Large intestine (tissue), 12 donors: ENCODE measurements at places on chromosomes 7 and 10. TPM values are rescaled to one million over a fixed set of nuclear protein-coding genes. Genes with fewer than 3 reads are reported as not detected.

- H3K36me3 ChIP-seq = no peaks in the 10 kb centered on the region
- H3K4me3 ChIP-seq = no peak overlapping the region
- no peak overlapping the region for H3K27ac ChIP-seq
- DNase-seq = no peak
These were observed 597.3 kb downstream of the PTPRN2 start for GRCh38 chr7:157990226-157990880.

DNA sequence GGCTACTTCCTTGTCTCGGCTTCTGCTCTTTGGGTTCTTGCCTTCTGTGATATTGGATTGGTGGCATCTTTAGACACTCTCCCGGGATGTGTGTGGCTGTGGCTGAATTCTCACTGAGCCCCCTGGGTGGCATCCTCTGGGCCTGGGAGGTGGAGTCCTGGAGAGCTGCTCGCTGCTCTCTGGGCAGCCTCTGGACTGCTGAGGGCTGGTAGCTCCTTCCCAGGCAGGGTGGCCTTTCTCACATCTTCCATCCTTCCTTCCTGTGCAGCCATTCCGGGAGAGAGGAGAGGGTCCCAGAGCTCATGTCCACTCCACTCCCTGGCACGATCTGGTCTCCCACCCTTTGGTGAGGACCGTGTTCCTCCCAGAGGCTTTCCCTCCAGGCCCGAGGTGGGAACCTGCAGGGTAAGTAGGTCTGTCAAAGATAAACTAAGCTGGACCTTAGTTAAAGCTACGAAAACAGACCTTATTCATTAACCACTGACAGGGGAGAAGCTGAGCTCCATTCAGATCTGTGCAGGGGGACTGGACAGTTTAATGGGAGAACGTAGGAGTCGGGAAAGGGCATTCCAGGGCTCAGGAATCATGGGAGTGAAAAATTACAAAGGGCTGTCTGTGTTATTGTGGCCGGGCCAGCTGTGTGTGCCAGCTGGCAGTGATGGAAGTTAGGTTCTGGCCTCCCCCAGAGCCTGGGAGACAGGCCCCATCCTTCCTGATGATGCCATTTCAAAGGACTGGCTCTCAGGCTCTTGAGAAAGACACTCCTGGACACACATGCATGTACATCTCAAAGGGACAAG is 8.7 kb downstream of the ATP6V0E2 start:
- H3K4me3 ChIP-seq = no peak overlapping the region
- H3K36me3 ChIP-seq = no peaks in the 10 kb centered on the region
- no peaks in the 10 kb centered on the region for H3K27me3 ChIP-seq
- DNase-seq = no peak
- no peak overlapping the region for H3K27ac ChIP-seq
- H3K4me1 ChIP-seq = peaks cover 6% of the 10 kb centered on the region

DNA sequence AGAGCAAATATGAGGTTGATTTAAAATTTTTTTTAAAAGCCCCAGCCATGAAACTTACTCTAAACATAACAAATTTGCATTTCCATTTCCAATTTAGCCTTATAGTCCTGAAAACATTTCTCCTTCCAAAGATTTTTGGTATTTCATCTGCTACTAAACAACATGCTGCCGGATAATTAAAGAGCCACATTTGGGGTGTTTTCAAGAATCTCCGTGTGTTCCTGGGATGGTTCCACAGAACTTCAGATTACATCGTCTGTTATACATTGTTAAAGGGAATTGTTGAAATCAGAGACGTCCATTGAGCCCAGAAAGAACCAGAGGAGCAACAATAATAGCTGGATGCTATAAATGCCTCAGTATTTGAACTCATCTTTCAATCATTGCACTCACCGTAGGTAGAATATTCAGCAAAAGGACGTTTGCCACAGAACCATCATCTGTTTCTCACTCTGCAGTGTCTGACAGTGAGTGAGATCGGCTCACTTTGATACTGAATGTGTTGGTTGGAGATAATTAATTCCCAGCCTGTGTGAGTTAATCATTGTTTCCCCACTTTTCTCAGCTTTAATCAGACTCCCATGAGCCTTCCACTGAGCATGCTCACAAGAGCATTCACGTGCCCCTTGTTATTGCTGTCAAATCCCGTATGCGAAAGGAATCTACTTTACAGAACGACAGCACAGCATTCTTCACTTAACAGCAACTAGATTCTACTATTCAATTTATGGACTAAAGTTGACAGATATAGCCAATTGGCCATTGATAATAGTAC is 128.4 kb upstream of the PALS2 start:
- no peaks in the 10 kb centered on the region for H3K36me3 ChIP-seq
- no peak overlapping the region for H3K4me3 ChIP-seq
- no peaks in the 10 kb centered on the region for H3K27me3 ChIP-seq
- DNase-seq = no peak

DNA sequence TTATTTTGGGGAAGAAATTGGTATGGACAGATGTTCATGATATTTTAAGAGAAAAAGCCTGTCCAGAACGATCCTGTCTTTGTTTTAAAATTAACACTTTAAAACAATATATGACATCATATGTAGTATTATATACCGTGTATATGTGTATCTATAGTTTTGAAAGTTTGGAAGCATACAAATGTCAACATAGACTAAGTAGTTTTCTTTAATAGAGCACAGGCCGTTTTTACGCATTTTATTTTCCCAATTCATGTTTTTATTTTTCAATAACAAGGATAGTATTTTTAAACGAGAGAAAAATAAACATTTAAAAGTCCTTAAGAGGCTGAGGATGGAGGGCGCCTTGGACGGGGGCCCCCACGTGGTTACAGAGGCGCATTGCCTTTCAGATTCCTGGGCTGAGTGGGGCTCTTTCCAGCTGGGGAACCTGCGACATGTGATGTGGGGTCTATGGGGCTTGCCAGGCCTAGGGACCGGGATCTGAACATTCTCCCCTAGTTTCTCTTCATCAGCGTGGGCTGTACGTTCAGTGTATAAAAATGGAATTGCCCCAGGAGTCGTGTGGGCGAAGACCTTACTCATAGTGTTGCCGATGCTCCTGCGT is 127.8 kb upstream of the ZNF746 start:
- peak; percentile 20 for DNase-seq
- H3K27ac ChIP-seq = peak overlapping the region; percentile 35
- H3K4me3 ChIP-seq = peak overlapping the region; percentile 56
- H3K27me3 ChIP-seq = peaks cover 2% of the 10 kb centered on the region

- DNase-seq = no peak
- H3K27me3 ChIP-seq = no peaks in the 10 kb centered on the region
- H3K4me3 ChIP-seq = no peak overlapping the region
- no peaks in the 10 kb centered on the region for H3K36me3 ChIP-seq
These were observed 75.5 kb downstream of the CDK14 start for GRCh38 chr7:90671571-90671970.

DNA sequence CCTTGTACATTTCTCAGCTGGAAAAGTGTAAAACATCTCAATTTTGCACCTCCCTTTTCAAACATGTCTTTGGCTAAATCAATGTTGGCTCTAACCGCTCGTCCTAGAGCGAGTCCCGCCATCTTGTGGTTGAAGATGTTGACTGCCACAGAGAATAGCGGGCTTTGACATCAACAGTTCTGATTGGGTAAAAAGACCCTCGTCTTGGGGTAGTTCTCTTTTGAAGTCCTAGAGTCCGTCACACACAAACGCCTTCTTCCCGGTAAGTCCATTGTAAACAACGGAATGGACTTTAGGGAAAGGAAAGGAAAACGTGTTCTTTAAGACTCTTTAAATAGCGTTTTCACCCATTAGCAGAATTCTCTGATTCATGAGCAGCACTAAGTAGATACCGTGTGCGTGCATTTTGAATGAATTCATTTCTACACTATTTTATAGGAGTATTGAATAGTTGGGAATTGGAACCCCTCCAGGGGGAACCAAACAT is 452 bp upstream of the RPP30 start:
- no peak for DNase-seq
- peak overlapping the region; percentile 3 for H3K27ac ChIP-seq
- peak overlapping the region; percentile 91 for H3K4me3 ChIP-seq
- H3K4me1 ChIP-seq = no peaks in the 10 kb centered on the region
- H3K27me3 ChIP-seq = peaks cover 21% of the 10 kb centered on the region
- peaks cover 5% of the 10 kb centered on the region for H3K36me3 ChIP-seq

DNA sequence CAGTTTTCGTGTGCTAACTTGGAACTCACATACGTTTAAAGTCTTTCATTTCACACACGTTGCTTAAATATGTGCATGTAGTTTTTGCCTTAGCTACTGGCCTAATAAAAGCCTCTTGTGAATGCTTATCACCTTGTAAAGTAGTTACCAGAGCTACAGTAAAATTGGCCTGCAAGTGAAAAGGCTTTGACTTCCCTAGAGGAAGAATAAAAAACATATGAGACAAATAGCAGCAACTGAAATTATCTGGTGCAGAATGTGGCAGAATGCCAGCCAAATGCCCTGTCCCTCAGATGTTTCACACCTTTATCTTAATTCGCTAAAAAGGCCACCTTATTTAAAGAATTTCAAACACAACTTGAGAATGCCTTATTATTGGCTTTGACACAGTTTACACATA is 28.1 kb upstream of the RPA3 start:
- H3K4me1 ChIP-seq = peaks cover 2% of the 10 kb centered on the region
- H3K27ac ChIP-seq = no peak overlapping the region
- peak; percentile 21 for DNase-seq
- no peaks in the 10 kb centered on the region for H3K36me3 ChIP-seq
- H3K27me3 ChIP-seq = no peaks in the 10 kb centered on the region

- no peaks in the 10 kb centered on the region for H3K27me3 ChIP-seq
- DNase-seq = no peak
- H3K4me1 ChIP-seq = no peaks in the 10 kb centered on the region
These were observed 45.5 kb upstream of the RHOBTB1 start for GRCh38 chr10:60989400-60989876.

DNA sequence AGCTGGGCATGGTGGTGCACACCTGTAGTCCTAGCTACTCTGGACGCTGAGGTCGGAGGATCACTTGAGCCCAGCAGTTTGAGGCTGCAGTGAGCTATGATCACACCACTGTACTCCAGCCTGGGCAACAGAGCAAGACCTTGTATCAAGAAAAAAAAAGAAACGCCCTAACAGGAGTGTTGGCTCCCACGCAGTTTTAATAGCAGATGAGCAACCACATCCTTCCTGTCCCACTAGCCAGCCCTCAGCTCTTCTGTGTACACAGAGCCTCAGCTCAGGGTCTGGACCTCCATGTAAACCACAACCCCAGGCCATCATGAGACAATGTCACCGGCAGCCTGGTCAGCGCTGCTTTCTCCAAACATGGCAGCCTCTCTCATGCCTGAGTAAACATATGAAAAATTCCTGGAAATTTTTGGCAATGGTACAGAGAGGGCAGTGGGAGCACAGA is 108.2 kb downstream of the PIP4K2A start:
- peaks cover 11% of the 10 kb centered on the region for H3K36me3 ChIP-seq
- H3K27me3 ChIP-seq = no peaks in the 10 kb centered on the region
- no peaks in the 10 kb centered on the region for H3K4me1 ChIP-seq
- no peak overlapping the region for H3K27ac ChIP-seq
- no peak overlapping the region for H3K4me3 ChIP-seq

DNA sequence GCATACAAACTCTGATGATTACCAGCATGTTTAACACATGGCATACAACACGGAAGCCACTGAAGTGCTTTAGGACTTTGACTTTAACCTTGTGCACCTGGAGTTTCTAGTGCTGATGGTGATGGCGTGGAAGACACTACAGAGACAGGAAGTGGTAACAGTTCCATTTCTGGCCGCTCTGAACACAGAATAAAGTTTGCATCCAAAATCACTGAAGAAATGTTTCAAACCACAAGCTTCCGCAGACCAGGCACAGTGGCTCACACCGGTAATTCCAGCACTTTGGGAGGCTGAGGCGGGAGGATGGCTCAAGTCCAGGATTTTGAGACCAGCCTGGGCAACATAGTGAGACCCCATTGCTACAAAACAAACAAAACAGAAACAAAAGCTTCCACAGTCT is 40.3 kb upstream of the TNPO3 start:
- no peaks in the 10 kb centered on the region for H3K27me3 ChIP-seq
- no peaks in the 10 kb centered on the region for H3K36me3 ChIP-seq
- no peak for DNase-seq
- no peak overlapping the region for H3K4me3 ChIP-seq
- H3K4me1 ChIP-seq = peaks cover 4% of the 10 kb centered on the region

DNA sequence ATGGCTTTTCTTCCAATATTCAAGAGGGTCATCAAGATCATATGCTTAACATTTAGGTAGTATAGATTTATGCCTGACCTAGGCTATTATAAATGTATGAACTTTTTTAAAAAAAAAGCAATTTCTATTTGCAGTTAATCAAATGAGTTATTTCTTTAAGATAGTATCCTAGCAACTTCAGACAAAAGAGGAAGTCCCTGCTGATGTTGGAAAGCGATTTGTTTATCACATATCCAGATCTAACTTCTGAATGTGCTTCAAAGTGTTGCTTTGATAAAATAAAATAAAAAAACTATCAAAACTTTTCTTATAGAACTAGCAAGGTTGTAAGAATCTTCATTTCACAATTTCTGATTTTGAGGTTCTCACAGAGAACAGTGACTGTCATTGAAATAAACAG is 401.9 kb upstream of the PHF14 start:
- no peaks in the 10 kb centered on the region for H3K27me3 ChIP-seq

GRCh38 chr10:48502791-48503190 is 102.1 kb downstream of the ARHGAP22 start:
- H3K27ac ChIP-seq = no peak overlapping the region
- no peak overlapping the region for H3K4me3 ChIP-seq
- H3K36me3 ChIP-seq = no peaks in the 10 kb centered on the region
- DNase-seq = no peak
- no peaks in the 10 kb centered on the region for H3K4me1 ChIP-seq
- H3K27me3 ChIP-seq = no peaks in the 10 kb centered on the region

DNA sequence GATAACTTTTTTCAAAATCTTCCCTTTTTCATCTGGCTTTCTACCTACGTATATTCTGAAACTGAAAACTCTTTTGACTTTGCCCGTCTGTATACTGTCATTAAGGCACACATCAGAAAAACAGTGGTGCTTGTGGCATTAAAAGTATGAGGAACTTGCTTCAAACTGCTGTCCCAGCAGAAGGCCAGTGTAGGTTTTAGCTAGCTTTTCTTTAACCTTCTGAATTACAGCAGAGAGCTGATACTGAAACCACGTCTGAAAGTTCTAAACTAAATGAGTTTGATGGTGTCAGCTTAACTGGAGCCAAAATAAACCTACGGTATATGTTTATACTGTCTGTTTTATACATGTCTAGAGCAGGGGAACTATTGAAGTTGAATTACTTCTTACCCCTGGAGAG is 283.4 kb downstream of the TFEC start:
- H3K36me3 ChIP-seq = no peaks in the 10 kb centered on the region
- no peaks in the 10 kb centered on the region for H3K27me3 ChIP-seq
- no peak overlapping the region for H3K4me3 ChIP-seq
- no peak for DNase-seq
- peak overlapping the region; percentile 32 for H3K27ac ChIP-seq

MCU gene
- 41.6 TPM for polyA plus RNA-seq

DNAJC12 gene
- polyA plus RNA-seq = 10.4 TPM

NRCAM gene
- 11.8 TPM for polyA plus RNA-seq

ANKRD2 gene
- 0.13 TPM for polyA plus RNA-seq

PRSS37 gene
- polyA plus RNA-seq = 0.34 TPM

CYP3A4 gene
- polyA plus RNA-seq = 14.3 TPM
